ENCODE measurements at places on chromosomes 6 and 20. TPM values are rescaled to one million over a fixed set of nuclear protein-coding genes. Genes with fewer than 3 reads are reported as not detected.

DNA sequence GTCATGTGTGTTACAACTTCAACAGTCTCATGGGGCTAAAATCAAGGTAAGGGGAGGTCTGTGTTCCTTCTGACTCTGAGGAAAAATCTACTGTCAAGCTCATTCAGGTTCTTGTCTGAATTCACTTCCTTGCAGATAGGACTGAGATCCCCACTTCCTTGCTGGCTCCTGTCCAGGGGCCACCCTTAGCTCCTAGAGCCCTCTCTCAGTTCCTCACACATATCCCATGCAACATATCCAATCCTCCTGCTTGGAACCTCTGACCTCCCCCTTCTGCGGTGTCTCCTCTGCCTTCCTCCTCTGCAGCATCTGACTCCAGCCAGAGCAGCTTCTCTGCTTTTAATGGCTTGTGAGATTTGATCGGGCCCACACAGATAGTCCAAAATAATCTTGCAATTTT lies 27.1 kb upstream of the MICB start:
- DNase-seq = no peak

DNA sequence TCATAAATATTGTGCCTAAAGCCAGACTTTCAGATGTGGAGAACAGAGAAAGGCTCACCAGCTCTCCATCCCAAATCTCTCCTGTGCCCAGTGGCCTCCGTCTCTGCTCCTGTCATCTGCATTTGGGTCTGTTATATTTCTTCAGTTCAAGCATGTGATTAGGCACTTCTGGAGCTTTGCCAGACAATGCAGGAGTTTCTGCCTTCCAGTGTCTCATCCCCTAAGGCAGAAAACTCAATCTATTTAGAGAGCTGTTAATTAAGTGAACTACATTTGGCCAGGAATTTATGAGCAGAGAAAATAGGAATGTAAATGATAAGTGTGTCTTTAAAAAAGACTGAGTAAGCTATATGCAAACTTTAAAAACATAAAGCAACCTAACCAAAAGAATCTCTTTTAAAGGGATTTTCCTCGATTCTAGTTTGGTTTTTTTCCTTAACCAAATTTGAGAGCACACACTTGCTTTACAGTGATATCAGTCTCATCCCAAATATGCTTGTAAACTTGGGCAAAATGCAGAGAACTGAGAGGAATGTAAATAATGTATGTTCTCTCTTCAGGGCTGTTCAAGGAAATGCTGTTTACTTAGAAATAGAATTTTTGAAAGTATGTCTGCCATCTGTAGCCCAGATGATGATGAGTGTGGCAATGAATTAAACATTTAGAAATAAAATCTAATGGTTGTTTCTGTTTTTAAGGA lies 113.9 kb downstream of the ELOVL4 start:
- DNase-seq = no peak

The SIM1 gene
- total RNA-seq = not detected

The MCM3 gene
- total RNA-seq = 182 TPM

The TRIM10 gene
- not detected for total RNA-seq

- DNase-seq = no peak
Measured at GRCh38 chr20:6708010-6708409, 59.5 kb upstream of the BMP2 start.

The RIN2 gene
- 0.25 TPM for total RNA-seq

DNA sequence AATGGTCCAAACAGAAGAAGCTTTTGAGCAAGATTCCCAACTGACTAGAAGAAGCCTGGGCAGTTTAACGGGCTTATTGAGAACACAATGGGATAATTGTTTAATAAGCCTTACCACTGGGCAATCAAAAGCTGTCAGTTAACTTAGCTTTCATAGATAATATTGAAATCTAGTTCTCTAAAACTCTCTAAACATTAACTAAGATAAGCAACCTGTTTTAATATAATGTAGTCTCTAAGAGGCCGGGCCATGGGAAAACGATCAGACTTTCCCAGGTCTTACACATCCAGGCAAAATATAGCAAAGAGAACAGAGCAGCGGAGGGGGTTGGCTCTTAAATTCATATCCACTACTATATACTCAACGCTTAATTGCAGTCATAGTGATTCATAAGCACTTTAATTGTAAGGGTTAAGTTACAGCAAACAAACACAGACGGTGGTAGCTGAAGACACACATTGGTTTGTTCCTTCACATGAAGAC lies 128.0 kb upstream of the FAM83B start:
- DNase-seq = no peak

DNA sequence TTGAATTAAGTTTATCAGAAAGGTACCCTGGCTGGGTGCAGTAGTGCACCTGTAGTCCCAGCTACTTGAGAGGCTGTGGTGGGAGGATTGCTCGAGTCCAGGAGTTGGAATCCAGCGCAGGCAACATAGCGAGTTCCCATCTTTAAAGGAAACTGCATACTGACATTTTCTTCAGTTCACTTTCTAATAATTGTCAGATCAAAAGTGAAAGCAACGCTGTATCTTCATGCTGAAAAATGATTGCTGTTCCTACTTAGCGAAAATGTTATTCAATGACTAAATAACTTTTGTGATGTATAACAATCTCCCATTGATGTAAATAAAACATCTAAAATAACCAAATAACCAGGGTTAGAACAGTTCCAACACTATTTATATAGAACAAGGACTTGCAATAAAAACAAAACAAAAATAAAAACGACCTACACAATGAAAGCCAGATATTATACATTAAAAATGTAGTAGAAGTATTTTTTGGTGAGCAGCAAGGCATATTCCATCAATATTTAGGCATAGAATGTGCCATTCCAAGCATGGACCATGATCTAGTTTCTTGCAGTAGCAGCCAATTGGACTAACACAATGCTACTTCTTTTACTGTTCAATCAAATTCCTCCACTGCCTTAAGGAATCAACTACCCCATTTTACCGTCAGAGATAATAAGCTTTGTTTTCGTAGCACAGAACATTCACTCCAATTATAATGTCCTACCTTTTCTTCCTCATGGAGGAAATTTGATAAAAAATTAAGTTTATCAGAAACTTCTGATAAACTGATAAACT lies 1.5 kb downstream of the LATS1 start:
- no peak for DNase-seq

The SLCO4A1 gene
- total RNA-seq = 61.9 TPM

The DEFB124 gene
- not detected for total RNA-seq

The PDE7B gene
- total RNA-seq = 0.14 TPM

The GFOD1 gene
- total RNA-seq = 5.9 TPM

- no peak for DNase-seq
Measured at GRCh38 chr6:131042664-131043063, 20.4 kb downstream of the EPB41L2 start.

GRCh38 chr6:149861603-149862423 lies 2.3 kb downstream of the LRP11 start:
- DNase-seq = no peak

The PFDN6 gene
- total RNA-seq = 53.3 TPM

DNA sequence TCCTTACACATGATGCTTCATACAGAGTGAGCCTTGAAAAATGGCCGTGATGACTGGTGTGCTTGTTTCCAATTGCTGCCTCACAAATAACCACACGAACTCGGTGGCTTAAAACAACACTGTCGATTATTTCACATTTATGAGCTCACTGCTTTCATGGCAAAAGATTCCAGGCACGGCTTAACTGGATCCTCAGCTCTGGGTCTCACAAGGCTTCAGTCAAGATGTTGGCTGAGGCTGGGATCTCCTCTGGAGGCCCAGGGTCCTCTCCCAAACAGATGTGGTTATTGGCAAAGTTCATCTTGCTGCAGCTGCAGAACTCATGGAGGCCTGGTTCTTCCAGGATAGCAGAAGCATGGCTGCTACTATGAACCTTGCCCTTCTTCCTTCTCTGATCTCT lies 144.6 kb downstream of the TFAP2C start:
- no peak for DNase-seq

- DNase-seq = no peak
Measured at GRCh38 chr6:10248378-10248843, 166.5 kb downstream of the TFAP2A start.

DNA sequence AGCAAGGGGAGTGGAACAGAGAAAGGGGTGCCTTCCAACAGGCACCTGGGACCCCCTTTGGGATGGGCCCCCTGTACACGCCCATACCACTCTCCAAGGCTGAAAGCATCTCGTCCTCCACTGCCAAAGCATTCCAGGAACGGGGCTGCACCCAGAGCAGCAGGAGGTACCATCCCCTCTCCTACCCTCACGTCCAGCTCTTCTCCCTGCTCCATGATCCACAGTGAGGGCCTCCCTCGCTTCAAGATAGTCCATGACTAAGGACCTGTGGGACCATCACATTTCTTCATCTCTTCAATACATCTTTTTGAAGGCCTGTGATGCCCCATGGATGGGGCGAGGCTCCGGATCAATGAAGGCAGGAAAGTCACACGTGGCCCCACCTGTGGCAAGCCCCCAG lies 209.9 kb downstream of the ANKRD60 start:
- no peak for DNase-seq

The ABCF1 gene
- total RNA-seq = 67.5 TPM

GRCh38 chr20:44123251-44123650 lies 63.7 kb downstream of the JPH2 start:
- no peak for DNase-seq

- DNase-seq = no peak
Measured at GRCh38 chr6:41638935-41639808, 904 bp downstream of the MDFI start.

The C20orf141 gene
- total RNA-seq = not detected

The RGL2 gene
- total RNA-seq = 65.5 TPM

DNA sequence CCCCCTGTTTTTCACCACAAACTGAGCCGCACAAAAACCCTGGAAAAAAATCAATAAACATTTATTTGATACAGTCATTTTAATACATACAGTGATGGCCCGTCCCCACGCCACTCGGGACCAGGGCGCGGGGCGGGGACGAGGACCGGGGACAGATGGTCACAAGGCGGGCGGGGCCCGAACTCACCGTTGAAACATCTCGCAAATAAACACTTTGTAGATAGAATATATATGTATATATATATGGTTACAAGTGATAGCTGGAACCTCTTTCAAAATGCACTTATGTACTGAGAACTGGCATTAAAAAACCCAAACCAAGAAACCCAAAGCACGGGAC lies 418 bp upstream of the UCKL1 start:
- no peak for DNase-seq

DNA sequence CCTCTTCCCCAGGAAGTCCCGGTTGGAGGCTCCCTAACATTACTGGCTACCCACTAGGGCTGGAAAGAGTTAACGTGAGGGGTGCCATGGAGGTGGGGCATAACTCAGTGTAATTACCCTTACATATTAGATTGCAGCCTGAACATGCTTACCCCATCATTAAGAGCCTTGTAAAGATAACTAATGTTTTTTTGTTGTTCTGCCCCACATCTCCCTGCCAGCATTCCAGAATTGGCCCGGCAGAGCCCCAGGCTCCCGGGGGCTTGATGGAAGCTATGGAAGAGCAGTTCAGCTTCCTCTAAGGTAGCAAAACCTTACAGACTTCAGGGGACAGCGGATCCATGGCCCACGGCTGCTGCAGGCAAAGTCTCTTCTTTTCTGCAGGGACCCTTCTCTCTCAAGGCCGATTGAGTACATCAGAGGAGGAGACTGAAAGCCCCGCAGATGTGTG lies 166.1 kb upstream of the FOXQ1 start:
- no peak for DNase-seq

GRCh38 chr6:20266851-20267608 lies 54.8 kb upstream of the MBOAT1 start:
- DNase-seq = no peak

The SMPD2 gene
- 15.6 TPM for total RNA-seq

GRCh38 chr6:20919677-20920385 lies 385.6 kb downstream of the CDKAL1 start:
- no peak for DNase-seq

DNA sequence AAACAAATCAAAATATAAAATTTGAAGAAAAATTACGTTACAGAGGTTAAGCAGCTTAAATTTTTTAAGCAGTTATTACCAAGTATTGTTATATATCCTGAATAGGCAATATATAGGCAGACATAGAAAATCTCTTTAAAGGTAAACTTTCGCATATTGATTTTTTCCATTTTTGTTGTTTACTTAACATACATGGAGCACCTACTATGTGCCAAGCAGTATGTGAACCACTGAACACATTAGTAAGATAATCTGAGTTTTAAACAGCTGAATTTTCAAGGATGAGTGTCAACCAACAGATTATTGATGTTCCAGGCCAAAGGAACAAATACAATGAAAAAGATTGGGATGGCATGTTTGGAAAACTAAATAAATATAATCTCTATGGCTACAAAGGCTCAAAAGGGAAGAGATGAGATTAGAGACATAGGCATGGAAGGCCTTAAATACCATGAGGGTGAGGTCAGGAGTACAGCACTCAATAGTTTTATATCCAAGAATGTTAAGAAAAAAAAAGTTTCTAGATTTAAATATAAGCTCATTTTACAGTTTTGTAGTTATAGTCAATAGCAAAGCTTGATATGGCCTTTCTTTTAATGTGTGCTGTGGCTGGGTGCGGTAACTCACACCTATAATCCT lies 277.5 kb downstream of the PTPRK start:
- DNase-seq = no peak

The DEFB123 gene
- not detected for total RNA-seq

- DNase-seq = no peak
Measured at GRCh38 chr6:22069306-22069800, 227.5 kb downstream of the PRL start.

GRCh38 chr20:55456316-55456940 lies 548.9 kb downstream of the CBLN4 start:
- no peak for DNase-seq

DNA sequence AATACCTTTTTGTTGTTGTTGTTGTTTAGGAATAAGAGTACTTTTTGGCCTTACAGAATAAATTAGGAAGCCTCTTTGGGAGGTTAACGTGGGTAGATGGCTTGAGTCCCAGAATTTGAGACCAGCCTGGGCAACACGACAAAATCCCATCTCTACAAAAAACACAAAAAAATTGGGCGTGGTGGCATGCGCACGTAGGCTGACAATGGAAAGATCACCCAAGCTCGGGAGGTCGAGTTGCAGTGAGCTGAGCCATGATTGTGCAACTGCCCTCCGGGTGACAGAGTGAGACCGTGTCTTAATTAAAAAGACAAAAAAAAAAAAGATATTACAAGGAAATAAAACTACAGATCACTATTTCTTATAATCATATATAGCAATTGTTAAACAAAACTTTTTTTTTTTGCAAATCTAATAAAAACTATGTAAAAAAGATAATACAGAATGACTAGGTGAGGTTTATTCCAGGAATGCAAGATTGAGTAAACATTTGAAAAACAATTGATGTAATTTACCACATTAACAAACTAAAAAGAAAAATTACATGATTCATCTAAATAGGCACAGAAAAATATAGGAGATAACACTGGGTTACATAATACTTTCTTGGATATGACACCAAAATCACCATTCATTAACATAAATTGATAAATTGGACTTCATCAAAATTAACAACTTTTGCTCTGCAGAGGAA lies 43.6 kb upstream of the ASCC3 start:
- no peak for DNase-seq

The BANF2 gene
- total RNA-seq = not detected

- no peak for DNase-seq
Measured at GRCh38 chr6:107653183-107653580, 163.3 kb downstream of the SOBP start.
